ENCODE measurements at places on chromosomes 12 and 14. TPM values are rescaled to one million over a fixed set of nuclear protein-coding genes. Genes with fewer than 3 reads are reported as not detected.
A peak's percentile ranks its signal among the peaks of the same experiment; 100 is the strongest.

PHC1 gene
- total RNA-seq, result 23.4 TPM

SMCO2 gene
- total RNA-seq, result not detected

TWF1 gene
- 14.3 TPM for total RNA-seq

CCDC177 gene
- total RNA-seq, result not detected

CLEC14A gene
- 34.3 TPM for total RNA-seq

KRT82 gene
- not detected for total RNA-seq

ADCY4 gene
- 26.6 TPM for total RNA-seq

PROX2 gene
- total RNA-seq, result not detected

PTPN6 gene
- total RNA-seq, result 6.7 TPM

OAS2 gene
- total RNA-seq, result 4.8 TPM

FAM90A1 gene
- 0.30 TPM for total RNA-seq

P2RX7 gene
- 1.6 TPM for total RNA-seq

DNA sequence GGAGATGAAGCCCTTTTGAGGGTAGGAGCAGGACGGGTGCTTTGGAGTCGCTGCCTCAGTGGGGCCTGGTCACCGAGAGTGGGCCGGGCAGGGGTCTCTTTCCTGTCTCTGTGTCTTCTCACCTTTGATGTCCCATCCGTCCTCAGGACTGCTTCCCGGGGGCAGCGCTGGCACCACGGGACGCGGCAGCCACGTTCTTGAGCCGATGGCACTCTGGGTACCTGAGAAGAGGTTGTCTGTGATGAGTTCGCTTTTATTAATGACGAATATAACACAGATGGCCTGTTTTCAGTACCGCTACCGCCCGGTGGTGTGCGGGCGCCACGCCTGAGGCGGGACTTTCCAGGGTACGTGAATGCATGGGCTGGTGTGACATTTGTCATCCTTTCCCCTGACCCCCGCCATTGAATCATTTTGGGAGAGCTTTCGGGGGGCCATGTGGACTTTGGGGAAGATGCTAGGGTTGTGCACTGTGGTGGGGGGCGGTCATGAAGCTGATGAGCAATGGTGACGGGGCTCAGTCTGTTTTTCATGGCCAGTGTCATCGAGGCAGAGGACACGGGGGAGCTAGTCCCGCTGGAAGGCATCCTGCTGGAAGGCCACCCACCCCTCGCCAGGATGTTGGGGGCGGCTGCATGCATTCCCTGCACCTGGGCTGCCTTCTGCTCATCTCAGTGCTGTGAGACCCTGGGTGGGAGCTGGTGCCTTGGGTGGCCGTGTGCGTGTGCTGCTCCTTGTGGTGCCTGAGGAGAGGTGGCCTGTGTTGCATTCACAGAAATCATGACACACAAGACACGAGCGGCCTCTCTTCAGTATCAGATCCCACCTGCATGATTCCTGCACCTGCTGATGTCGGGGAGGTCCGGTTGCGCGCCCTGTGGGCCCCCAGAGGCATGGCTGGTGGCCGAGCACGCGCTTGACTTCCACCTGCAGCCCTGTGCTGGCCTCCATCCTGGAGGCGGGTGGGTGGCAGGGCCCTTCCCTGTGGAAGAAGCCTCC, 162.5 kb upstream of the RTL1 start:
- DNase-seq, result no peak

- no peak for DNase-seq
Observed at GRCh38 chr12:79409562-79409961, 281.2 kb downstream of the PAWR start.

GRCh38 chr12:130796985-130797686, 41.9 kb downstream of the STX2 start:
- DNase-seq, result no peak

DNA sequence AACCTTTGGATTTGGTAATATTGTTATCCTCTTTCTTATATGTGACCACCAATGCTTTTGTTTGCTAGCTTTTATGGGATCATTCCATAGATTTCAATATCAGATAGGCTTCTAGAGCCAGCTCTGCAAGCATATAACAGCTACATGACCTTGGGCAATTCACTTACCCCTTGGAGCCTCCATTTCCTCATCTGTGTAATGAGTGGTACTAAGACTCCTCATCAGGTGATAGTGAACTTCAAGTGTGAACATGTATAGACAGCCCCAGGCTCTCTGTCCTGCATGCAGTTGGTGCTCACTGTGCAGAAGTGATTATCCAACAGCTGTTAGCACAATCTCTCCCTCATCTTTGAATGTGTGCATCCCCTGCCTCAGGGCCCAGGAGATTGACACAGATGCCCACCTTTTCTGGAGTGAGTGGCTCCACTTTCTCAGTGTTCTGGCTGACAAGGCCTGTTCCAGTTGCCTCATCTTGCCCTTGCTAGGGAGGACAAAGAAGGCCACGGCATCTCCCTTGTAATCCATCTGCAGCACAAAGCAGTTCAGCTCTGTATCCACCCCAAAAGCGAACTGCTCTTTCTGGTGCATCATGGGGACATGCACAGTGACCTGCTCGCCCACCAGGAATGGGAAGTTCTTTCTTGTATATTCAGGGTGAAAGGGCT, 9.2 kb downstream of the SERPINA9 start:
- no peak for DNase-seq

DNA sequence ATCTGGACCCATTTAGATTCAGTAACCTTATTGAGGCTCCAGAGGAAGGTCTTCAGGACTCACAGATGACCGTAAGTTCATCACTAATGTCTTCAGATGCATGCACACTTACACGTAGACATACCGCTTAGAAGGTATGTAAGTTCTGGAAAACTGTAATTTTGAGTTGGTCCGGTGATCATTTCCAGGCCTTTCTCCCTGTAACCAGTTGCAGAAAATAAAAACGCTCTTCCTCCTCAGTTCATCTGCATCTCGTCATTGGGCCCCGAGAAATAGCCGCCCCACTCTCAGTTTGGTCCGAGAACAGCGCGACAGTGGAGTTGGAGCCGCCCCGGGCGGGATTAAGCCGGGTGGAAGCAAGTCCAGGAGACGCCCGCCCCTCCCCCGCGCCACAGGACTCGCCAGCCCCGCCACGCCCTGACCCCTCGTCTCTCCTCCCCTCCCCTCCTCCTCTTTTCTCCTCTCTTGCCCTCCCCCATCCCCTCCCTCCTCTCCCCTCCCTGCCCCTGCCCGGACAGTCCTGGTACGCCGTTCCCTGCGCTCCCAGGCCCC, 83.7 kb downstream of the TNFAIP2 start:
- peak; percentile 91 for DNase-seq

- DNase-seq, result no peak
Observed at GRCh38 chr14:99684410-99684934, 374 bp downstream of the CYP46A1 start.

GRCh38 chr12:124024263-124024678, 51.3 kb downstream of the ZNF664 start:
- DNase-seq, result no peak

GRCh38 chr12:76711241-76711640, 52.7 kb upstream of the ZDHHC17 start:
- no peak for DNase-seq

GRCh38 chr12:92987362-92987761, 58.3 kb upstream of the EEA1 start:
- DNase-seq, result no peak

- no peak for DNase-seq
Observed at GRCh38 chr12:59699421-59700152, 103.8 kb downstream of the SLC16A7 start.

- DNase-seq, result no peak
Observed at GRCh38 chr12:111185206-111185888, 183.5 kb downstream of the PHETA1 start.

DNA sequence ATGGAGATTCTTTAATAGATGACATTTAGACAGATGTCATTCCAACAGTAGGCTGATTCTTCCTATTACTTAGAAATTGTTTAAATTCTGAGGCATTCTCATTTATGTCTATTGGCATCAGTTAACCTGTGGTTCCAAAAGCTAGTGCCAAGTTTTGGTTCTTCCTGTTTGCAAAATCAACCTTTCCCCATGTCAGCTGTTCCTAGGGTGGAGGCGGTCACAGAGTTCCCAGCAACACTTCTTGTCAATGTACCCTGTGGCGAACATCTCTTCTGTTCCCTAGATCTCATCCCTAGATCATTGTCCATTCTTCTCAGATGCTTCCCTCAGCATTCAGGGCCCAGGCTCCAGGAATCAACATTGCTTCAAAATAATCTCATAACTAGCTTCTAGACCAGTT, 140.9 kb downstream of the PHLDA1 start:
- no peak for DNase-seq

DNA sequence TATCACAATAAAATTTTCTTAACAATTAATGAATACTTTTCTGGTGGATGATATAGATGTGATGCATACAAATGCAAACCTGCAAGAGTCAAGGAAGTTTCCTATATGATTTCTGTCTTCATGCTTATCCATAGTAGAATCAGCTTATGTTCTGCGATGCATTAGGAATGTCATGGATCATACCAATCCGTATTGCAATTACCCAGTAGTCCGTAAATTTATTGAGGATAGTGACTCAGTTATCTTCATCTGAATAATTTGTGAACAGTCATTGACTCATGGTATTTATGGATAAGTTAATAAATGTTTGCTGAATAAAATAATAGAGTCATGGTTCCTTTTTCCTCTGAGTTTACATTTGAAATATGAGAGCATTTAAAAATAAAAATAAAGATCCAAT, 483.4 kb downstream of the LRFN5 start:
- no peak for DNase-seq

- no peak for DNase-seq
Observed at GRCh38 chr12:100197486-100197885, 3.1 kb upstream of the ACTR6 start.

DNA sequence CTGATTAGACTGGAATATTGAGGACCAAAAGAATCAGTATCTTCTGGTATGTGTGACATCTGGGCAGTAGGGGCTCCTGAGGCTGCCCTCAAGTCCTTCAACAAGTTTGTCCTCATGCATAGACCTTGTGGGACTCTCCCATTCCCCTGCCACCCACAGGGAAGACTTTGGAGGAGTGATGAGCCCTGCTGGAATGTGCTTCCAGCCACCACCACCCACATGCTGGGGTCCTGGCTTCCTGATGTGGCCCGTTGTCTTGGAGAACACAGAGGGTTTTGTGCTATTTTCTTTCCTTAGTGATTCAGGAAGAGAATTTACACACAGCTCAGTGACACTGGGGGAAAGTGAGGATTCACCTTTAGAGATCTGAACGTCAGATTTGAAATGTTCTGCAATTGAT, 29.2 kb upstream of the SEL1L start:
- no peak for DNase-seq

GRCh38 chr12:94660436-94660835, 10.1 kb upstream of the TMCC3 start:
- no peak for DNase-seq

DNA sequence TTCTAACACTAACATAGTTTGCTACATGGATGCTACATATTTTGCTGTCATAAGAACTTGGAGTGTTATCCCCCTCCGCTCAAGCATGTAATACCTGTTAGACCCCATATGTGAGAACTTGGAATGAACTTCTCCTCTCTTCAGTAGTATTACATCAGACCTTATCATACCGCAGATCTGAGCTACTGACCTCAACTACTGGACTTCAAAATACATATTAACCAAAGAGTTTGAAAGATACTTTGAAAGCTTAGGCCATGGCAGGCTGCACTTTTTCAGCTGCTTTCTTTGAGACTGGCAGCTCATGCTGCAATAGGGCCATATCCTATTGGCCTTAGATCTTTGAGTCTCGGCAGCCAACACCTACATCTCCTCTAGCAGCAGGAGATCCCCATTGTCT, 74.8 kb downstream of the EEA1 start:
- no peak for DNase-seq

DNA sequence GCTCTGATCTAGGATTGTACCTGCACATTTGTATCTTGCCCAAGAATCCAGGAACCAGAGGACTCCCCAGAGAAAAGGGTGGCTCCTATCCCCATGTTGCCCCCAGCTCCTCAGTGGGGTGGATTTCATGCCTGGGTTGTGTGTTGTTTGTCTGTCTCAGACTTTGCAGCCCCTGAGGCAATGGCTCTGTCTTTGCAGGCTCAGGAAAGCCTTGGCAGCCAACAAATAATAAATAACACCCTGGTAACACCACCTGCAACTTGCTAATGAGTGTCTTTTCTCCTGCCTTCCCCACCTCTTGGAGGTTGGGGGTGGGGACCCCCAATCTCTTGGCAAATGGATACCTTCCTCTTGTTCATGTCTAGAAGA, 65.2 kb upstream of the CISTR start:
- DNase-seq, result no peak

GRCh38 chr12:69821032-69821455, 4.0 kb upstream of the MYRFL start:
- no peak for DNase-seq

- DNase-seq, result no peak
Observed at GRCh38 chr14:97177016-97177415, 379.8 kb downstream of the VRK1 start.

DNA sequence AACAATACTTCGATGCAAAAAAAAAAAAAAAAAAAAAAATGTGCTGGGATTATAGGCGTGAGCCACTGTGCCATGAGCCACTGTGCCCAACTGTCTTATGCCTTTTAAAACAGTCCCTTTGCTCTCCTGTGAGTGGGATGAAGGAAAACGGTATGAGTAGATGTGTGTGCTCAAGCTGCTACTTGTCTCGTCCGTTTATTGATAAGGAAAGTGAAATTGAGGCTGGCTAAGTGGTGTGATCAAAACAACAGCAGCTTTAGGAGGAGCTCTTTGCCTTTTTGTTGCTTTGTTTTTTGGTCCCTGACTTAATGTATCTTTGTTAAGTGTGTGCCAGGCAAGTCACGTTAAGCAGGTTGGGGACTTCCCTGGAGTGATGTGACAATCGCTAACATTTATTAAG, 275.9 kb downstream of the TMEM132C start:
- no peak for DNase-seq

DNA sequence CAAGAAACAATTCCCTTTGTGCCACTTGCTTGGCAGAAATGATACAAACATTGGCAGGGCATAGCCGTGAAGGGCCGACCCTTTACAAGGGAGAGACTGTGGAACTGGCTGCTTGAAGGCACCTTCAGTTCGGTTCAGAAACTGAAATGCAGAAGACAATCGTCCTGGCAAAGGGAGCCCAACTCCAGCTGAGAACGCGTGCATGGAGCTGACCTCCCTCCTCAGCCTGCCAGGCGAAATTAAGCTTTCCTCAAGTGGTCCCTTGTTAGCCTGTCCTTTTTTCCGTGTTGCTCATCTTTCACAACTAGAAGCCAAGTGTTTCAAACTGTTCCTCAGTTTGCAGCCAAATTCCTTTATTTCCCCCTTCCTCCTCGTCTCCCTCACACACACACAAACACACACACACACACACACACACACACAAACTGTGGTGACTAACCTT, 8.1 kb downstream of the LGR5 start:
- DNase-seq, result no peak

- DNase-seq, result no peak
Observed at GRCh38 chr14:103108749-103109207, 14.3 kb downstream of the EXOC3L4 start.

GRCh38 chr14:51269634-51270033, 29.6 kb downstream of the TMX1 start:
- no peak for DNase-seq

DNA sequence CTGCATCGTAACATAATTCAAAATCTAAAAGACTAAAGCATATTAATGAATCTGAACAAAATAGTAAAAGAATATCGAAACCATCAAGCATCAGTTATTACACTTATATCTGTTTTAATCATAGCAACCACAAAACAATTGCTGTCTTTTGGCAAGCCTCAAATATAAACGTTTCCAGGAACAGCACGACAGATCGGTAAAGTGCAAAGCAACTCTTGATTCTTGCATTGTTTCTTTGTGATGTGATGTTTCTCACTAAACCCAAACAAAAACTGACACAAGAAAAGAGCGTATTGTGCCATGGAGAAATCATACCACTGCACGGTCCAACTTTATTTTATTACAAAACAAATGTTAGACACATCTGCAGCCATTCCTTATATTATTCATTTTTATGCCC, 9.2 kb upstream of the MYF6 start:
- no peak for DNase-seq

GRCh38 chr14:76346391-76347160, 29.4 kb upstream of the ESRRB start:
- no peak for DNase-seq
